Effector memory CD8-positive, alpha-beta T cell (primary cell): ENCODE measurements at places on chromosomes 5 and 9.

- DNase-seq = peak; percentile 82
Observed at GRCh38 chr9:130243015-130243881, 22.3 kb upstream of the HMCN2 start.

DNA sequence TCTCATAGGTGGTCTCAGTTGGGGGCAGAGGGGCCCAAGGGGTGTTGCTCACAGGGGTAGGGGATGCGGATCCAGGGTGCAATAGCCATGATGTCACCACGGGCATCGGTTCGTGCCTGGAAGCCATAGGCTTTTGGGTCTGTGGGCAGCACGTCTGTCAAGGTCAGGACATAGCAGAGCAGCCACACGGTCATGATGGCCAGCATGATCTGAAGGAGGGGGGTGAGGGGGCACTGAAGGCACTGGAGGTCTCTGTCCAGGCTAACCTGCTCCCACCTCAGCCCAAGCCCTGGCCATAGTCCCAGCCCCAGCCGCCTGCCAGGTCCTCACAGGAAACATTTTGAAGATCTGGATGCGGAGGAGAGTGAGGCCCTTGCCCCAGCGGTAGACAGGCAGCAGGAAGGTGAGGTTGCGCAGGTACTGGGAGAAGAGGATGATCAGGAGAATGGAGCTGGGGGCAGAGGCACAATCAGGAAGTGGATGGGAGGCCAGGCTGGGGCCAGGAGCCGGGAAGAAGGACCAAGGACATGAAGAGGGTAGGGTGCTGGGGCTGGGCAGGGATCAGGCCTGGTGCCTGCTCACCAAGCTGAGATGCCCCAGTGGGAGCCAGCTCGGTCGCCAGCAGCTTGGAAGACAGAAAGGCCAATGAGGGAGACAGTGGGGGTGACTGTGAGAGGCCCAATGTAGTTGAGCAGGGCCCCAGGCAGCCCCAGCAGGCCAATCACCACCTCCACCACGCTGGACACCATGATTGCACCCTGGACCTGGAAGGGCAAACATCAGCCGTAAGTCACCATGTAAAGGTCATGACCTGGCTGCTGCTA lies 3.3 kb downstream of the SLC23A1 start:
- DNase-seq = no peak

- no peak for DNase-seq
Observed at GRCh38 chr9:1606253-1606652, 408.9 kb upstream of the SMARCA2 start.

DNA sequence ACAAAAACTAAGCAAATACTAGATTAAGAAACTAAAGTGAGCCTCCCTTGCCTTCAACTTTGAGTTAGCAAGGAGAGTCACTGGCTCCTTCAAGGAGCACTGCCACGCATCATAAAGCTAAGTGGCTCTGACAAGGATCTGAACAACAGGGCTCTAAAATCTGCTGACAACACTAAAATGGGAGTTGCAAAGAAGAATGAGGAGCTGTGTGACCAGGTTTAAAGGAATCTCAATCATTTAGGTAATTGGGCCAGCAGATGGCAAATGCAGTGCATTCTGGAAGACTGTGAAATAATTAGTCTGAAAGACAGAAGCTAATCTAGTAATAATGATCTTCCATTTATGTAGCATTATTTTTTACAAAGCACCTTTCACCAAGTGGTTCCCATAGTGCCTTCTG lies 297.0 kb upstream of the TAS2R1 start:
- DNase-seq = no peak

GRCh38 chr9:71928376-71928775 lies 16.9 kb downstream of the C9orf85 start:
- DNase-seq = no peak
